ENCODE measurements at places on chromosomes 4 and X.

GRCh38 chr4:141065872-141066271 lies 67.4 kb downstream of the RNF150 start:
- DNase-seq = no peak

DNA sequence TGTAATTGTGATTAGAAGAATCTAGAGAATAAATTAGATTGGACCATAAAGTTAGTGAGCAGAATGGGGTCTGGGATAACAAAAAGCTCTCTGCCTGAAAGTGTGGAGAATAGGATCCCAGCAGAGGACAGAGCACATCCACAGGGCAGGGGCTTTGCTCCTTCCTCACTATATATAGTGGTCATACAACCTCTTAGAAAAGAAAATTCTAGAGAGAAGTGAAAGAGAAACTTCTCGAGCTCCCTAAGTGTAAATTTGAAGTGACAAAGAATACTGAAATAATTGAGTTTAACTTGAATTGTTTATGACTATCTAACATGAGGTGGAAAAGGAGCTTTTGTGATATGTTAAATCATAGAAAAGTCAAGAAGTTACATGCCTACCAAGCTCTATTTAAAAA lies 14.9 kb downstream of the ADAM29 start:
- no peak for DNase-seq

DNA sequence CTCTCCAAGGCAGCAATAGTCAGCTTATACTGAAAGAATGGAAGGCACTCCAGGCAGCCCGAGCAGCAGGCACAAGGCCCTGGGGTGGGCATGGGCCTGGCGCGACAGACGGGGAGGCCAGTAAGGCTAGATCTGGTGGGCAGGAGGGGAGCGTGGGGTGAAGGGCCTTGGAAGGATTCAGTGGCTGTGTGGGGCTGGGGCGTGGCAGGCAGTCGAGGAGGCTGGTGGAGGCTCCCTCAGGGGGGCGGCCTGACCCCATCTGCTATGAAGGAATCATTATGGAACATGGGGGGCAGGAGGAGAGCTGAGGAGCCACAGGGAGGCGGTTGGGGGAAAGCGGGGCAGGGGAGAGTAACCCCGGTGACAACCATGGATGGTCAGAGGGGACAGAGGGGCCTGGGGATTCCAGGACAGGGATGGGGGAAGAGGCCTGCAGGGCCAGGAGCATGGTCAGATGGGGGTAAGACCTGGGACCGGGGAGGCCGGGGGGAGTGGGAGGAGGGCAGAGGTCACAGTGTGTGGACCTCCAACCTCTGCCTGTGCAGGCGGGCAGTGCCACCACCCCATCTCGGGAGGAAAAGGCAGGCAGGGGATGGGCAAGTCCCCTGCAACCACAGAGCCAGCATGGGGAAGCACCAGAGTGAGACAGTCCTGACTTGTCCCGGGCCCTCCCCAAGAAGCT lies 70.3 kb downstream of the ACOX3 start:
- DNase-seq = no peak

DNA sequence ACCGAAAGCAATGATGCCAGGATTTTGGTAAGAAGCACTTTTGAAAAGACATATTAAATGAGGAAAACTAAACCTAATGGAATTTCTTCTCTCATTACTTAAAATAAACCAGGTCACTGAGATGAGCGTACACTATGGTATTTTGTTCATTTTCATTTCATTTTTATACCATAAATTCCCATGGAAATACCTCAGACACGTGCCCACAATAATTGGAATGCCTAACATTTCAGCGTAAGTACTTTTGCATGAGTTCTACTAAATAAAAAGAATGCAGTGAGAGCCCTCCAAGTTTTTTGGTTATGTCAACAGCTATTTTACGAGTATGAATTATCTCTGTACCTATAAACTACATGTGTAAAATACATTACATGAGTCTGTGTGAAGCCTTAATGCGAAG lies 3.2 kb downstream of the CAMK2D start:
- DNase-seq = no peak

All from smooth muscle cell of the brain vasculature (primary cell).